ENCODE measurements at places on chromosomes 2 and 18.

DNA sequence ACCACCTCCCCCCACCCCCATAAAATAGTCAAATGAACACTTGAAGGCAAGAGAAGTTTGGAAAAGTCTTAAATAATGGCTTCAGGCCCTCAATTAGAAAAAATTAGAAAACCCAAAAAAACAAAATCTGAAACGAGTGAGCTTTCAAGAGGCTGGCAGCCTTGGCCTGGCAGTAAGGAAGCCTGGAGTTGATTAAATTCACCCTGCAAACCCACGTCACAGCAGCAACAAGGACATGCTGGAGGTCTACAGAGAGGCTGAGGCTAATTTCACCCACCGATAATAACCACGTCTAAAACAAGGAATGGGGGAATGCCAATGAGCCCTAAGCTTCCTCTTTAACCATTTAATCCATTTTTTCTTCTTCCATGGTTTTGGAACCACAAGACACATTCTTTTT lies 122.7 kb upstream of the SMAD7 start:
- DNase-seq = no peak

DNA sequence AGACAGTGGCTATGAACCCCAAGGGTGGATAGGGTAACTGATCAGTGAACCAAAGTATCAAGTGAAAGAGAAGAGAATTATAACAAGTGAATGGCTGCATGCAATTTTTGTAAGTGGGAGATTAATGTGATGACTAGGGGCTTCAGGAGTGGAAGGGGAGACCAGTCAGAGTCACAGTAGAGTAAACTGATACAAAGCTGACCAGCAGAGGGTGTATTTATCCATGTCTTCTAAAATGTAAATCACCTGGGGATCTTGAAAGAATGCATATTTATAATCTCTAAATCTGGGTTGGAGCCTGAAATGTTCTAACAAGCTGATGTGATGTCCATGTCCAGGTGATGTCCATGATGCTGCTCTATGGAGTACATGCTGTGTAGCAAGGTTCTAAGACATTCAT lies 1351.3 kb upstream of the CHAC2 start:
- DNase-seq = no peak

DNA sequence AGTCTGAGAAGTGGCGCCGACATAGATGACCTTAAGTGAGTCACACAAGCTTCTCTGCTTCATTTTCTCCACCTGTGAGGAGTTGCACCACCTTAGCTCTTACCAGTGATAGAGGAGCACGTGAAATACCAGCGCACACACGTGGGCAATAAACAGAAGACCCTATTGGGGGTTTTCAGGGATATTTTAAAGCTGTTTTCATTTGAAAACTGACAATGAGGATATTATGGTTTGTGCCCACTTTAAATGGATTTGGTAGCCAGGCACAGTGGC lies 47.3 kb upstream of the FZD7 start:
- DNase-seq = no peak

- DNase-seq = no peak
Observed at GRCh38 chr2:230893338-230893737, 28.6 kb downstream of the ITM2C start.

Measured in activated CD8-positive, alpha-beta memory T cell treated with anti-CD3 and anti-CD28 coated beads for 4 hours (primary cell).